ENCODE measurements at places on chromosomes 3 and 15.

DNA sequence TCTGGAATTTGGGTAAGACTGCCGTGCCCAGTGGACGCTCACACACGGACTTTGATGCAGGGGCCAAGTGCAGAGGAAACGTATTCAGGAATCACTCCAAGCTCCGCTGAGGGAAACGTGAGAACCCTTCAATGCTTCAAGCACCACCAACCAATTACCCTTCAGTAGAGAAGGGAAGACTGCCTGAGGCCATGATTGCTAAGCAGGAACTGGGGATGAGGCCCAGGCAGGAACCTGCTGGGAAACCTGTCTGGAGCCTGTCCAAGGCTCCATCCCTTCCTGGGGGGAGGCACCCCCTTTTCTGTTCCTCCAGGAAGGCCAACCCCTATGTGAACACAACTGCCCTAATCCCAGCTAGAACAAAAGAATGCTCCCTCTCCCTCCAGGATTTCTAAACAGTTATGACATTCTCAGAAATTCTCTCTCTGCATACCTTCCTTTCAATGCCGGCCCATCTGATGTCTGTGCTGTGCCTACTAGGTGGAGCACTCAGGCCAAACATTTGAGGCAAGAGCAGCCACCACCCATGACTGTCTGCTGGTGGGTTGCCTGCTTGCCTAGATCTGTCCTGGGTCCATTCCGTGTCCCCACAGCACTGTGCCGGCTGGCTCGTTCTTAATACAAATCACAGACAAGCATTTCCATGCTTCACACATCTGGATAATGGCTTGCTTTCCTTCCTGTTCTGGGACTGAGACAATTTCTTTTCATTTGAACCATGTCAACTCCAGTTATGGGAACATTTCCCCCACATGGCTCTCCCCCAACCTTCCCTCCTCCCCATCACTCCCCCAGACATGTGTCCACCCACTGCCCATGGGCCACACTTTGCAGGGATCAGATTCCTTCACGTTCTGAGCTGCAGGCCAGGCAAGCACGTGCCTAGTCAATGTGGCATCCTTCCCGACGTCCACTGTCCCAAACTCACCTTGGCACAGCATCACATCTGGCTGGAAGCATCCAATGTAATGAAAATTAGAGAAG, 149.4 kb downstream of the ADAMTS17 start:
- DNase-seq = no peak

- no peak for DNase-seq
These were observed 93.6 kb upstream of the SNRPN start for GRCh38 chr15:24861014-24861690.

GRCh38 chr3:172707967-172708366, 2.9 kb downstream of the NCEH1 start:
- DNase-seq = no peak

DNA sequence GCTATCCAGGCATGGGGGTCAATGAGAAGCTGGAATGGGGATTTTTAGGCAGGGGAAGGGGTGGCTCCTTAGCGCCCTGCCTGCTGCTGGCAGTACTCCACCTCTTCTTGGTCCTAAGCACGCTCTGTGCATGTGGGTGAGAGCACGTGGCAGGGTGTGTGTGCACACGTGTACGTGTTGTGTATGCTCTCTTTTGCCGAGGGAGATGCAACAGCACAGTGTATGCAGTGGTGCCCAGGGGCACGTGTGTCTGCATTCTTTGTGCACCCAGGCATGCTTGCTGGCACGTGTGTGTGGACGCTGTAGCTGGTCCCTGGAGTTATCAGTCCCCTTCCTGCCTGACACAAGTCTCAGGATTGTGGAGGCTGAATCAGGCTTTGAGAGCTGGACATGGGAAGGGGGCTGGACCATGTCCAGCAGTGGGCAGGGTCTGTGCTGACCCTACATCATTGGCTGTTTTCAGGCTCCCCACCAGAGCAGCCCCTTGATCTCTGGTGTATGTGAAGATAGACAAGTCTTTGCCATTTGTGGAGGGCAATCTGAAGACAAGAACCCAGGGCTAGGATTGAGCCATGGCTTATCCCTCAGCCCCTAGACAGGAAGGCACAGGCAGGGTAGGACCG, 1.9 kb upstream of the CAMKV start:
- DNase-seq = no peak

- no peak for DNase-seq
These were observed 23.6 kb upstream of the PLXNA1 start for GRCh38 chr3:126959136-126959920.

- no peak for DNase-seq
These were observed 12.4 kb downstream of the ANKRD63 start for GRCh38 chr15:40270246-40270995.

DNA sequence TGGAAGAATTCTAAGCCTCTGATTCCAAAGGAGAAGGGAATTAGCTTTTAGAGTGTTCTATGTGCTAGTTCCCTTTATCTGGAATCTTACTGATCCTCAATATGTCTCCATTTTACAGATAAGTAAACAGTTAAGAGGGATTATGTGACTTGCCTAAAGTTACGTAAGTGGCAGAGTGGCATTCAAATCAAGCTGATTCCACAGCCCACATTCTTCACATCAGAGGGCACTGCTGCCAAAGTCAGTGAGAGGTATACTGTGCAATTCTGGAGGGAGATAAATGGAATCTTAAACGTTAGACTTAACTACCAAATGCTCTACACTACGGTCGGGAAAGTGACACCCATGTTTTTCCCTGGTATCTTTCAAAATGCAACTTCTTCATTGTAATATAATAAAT, 11.0 kb upstream of the MELTF start:
- DNase-seq = no peak

DNA sequence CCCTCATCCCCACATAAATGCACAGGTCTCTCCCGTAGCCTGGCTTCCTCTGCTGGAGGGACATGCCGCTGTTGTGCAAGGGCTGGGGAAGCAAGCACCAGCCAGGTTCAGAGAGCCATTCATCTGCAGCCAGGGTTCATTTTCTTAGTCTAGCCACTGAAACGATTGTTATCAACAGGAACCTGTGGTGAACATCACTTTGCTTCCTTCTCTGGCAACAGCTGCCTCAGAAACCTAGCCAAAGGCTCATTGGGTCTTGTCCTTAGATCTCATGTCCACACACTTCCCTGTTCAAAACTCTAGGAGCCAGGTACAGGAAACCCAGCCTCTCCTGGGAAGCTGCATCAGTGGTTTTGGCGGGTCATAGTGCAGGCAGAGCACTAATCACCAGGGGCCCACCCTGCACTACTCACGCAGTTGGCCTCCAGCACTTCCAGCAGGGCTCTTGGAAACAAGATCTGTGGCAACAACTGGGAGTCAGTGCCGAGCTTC, 47.0 kb downstream of the OXNAD1 start:
- DNase-seq = no peak

GRCh38 chr3:46354478-46354877, 567 bp downstream of the CCR2 start:
- no peak for DNase-seq

DNA sequence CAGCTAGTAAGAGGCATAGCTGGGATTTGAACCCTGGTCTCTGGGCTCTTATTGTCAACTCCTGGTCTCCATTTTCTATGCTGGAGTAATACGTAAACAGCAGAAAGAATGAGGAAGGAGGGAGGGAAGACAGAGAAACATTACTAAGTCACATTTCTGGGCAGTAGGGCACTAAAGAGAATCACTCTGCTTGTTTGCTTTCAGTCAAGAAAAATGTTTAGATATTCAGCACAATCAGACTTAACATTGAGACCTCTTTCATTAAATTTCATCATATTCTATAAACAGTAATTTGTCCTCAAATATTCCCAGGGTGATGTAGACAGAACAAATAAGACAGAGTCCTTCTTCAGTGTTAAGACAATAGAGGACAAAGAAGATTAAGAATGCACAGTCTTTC, 67.7 kb upstream of the BNC1 start:
- no peak for DNase-seq

DNA sequence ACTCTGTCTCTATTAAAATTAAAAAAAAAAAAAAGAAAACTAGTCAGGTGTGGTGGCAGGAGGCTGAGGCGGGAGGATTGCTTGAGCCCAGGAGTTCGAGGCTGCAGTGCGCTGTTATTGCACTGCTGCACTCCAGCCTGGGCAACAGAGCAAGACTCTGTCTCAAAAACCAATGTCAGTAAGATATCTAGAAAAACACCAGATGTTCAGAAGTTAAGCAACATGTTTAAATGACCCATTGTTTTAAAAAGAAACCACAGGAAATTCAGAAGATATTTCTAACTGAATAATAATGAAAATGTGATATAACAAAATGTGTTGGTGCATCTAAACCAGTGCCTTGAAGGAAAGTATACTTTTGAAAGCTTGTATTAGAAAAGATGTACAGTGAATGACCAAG, 203.4 kb upstream of the CGNL1 start:
- DNase-seq = no peak

Data from heart left ventricle (tissue), 16 donors.